ENCODE measurements at places on chromosomes 16 and 17.

DNA sequence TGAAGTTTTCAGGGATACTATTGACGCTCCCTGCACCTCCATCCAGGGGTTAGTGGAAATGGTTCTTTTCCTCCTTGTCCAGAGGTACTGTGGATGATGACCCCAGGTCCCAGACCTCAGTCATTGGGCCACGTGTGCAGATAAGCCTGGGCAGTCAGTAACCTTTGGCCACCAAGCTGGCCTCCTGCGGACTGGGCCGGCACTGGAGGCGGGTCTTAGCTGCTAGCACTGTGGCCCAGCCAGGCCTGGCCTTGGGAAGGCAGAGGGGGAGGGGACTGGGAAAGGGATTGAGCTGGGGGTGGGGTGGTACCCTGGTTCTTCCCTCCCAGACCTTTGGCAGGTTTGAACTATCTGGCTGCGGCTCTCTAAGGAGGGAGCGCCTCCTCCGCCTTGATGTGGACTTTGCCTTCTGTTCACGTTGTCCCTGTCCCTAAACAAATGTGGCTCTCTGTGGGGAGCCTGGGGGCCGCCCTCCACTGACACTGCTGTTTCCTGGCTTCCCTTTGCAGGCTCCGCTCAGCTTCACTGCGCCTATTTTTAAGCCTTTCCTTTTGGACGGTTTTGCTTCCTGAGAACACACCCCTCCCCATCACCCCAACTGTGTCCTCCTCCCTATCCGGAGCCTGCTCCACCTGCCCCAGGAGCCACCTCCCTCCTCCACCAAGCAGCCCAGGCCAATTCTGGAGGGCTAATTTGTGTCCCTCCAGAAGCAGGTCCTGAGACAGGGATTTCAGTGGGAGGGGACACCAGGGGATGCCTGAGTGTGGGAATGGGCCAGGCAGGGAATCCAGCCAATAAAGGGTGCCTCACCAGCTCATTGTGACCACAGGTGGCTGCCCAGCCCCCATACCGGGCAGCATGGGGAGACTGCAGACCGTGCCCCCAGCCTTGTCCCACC lies 251.9 kb downstream of the SEC14L1 start:
- DNase-seq: peak; percentile 65

DNA sequence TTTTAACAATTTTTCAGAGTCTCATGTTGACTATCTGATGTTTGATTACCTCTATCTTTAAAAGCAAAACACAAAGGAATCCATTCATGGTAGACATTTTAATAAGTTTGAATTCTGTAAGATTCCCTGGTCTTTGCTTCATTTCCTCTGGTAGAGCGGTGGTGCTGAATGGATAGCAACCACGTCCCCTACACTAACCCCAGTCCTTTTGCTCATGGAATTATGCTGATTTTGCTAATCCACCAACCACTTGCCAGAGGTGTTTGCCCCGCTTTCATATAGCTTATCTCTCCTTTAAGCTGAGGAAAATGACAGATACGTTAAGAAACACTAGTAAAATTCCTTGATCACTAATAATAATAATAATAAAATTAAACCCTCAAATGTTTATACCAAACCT lies 9.5 kb downstream of the KCNJ16 start:
- DNase-seq: no peak

GRCh38 chr16:67546761-67547422 lies 15.4 kb upstream of the CTCF start:
- DNase-seq: peak; percentile 67

DNA sequence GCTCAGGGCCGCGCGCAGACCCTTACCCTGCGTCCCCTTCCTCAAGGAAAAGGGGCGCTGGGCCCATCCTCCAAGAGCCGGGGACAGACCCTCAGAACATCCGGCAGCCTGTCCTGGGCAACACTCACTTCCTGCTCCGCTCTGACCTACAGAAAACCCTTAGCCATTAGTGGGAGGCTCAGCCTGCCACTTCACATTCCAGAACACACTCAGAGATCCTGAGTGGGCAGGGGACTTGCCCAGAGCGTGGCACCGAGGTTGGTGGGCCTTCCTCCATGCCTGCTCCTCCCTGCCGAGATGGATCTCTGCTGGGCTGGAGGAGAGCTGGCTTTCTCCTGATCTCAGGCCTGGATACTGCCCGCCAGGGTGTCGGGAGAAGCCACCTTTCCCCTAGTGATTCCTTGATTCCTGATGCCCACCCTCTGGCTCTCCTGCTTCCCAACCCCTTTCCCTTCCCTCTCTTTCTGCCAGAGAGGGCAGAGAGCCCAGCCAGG lies 1.5 kb downstream of the SCARF1 start:
- DNase-seq: no peak

- no peak for DNase-seq
Observed at GRCh38 chr16:4940719-4941118, 3.8 kb upstream of the PPL start.

DNA sequence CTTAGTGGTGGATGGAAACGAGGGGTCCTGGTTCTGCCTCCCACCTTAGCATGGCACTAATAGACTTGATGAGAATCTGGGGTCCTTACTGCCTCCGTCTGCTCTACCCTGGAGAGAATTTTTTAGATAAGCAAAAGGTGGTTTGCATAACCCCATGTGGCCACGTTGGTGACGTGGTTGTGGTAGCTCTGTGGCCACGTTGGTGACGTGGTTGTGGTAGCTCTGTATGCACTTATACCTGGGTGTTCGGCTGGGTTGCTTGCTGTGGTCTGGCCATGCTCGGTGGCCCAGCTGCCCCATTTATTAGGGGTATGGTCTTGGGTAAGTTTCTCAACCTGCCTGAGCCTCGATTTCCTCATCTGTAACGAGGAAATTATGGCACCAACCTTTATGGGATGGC lies 13.0 kb downstream of the SPIRE2 start:
- DNase-seq: no peak

DNA sequence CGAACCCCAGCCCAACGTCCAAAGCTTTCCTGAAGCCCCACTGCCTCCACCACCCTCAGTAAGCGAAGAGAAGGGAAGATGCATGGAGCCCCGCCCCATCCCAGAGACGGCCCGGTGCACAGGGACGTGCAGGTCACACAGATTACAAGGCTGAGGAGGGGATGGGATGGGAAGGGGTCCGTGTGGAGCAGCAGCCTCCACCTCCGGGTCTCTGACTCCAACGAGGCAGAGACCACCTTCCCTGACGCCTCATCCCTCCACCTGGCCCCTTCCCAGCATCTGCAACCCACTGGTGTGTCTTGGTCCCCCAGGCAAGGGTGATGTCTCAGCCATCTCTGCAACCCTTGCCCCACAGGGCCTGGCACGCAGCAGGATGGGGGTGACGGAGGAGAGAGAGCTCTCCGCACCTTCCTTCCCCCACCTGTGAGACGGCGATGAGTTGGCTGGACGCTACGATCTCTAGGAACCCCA lies 58.5 kb downstream of the TBC1D16 start:
- DNase-seq: no peak

Measured in fibroblast of mammary gland (primary cell).